Mesenteric fat pad (tissue), 1 donor: ENCODE measurements at places on chromosomes 6 and 20. TPM values are rescaled to one million over a fixed set of nuclear protein-coding genes. Genes with fewer than 3 reads are reported as not detected.

Gene SOBP
- total RNA-seq: 11.0 TPM

Gene TLDC2
- total RNA-seq: not detected

Gene CCN6
- total RNA-seq: not detected

Gene VSX1
- total RNA-seq: not detected

Gene MAN1A1
- total RNA-seq: 147 TPM

Gene GLYATL3
- total RNA-seq: not detected

Gene BMP6
- 12.7 TPM for total RNA-seq
